ENCODE measurements at places on chromosomes 5 and 9.

DNA sequence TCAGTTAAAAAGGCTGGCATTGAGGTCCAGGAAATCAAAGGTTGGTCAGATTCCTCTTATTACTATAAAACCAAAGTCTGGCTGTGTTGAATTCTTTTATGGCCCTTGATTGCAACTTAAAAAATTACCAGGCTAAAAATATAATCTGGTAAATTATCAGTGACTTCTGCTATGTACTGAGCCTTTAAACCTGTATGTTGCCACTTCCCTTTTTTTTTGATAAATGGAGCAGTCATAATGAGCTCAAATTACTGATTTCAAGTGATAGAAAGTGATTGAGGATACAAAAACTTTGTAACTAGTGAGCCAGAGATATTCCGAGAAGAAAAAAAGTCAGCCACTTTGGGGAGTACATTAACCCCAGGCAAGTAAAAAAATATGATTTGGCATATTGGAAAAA is 100.1 kb downstream of the GIN1 start:
- H3K27ac ChIP-seq = no peak overlapping the region
- no peak overlapping the region for H3K4me3 ChIP-seq
- DNase-seq = no peak
- H3K36me3 ChIP-seq = no peaks in the 10 kb centered on the region

GRCh38 chr5:132497488-132497997 is 7.0 kb upstream of the IRF1 start:
- peak overlapping the region; percentile 95 for H3K27ac ChIP-seq
- H3K36me3 ChIP-seq = no peaks in the 10 kb centered on the region
- no peaks in the 10 kb centered on the region for H3K27me3 ChIP-seq
- peak; percentile 29 for DNase-seq
- no peak overlapping the region for H3K4me3 ChIP-seq

DNA sequence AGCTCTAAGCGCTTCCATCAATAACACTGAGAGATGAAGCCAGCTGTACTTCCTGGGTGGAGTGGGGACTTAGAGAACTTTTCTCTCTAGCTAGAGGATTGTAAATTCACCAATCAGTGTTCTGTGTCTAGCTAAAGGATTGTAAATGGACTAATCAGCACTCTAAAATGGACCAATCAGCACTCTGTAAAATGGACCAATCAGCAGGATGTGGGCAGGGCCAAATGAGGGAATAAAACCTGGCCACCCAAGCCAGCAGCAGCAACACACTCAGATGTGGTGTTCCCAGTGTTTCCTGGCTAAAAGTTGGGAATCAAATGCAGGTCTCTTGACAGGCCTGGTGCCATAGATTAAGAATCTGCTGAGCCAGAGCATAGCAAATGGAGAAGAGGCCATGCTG is 60.5 kb downstream of the ALDH7A1 start:
- no peaks in the 10 kb centered on the region for H3K27me3 ChIP-seq
- no peak for DNase-seq
- H3K4me1 ChIP-seq = no peaks in the 10 kb centered on the region
- no peak overlapping the region for H3K27ac ChIP-seq

GRCh38 chr5:176564002-176564401 is 14.9 kb downstream of the CDHR2 start:
- H3K4me3 ChIP-seq = no peak overlapping the region
- H3K36me3 ChIP-seq = no peaks in the 10 kb centered on the region
- no peaks in the 10 kb centered on the region for H3K4me1 ChIP-seq
- no peak for DNase-seq
- no peak overlapping the region for H3K27ac ChIP-seq

DNA sequence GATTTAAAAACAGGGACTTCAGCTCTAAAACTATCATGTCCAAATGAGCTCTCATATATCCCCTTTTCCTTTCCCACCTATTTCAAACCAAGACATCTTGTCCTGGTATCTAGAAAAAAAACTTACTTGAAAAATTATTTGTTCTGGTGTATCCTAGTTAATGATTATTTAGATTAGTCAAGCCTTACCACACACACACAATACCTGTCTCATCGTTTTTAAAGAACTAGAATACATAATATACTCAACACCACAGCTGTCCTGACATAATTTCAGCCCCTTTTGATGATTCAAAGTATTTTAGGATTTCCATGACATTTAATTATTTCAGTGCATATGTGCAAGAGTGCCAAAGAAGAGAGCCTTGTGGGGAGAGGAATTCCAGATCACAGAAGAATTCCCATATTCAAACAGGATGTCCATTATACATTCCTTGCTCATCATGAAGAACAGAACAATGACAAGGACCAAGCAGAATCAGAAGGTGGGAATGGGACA is 233.7 kb downstream of the SMARCA2 start:
- no peak overlapping the region for H3K27ac ChIP-seq
- no peak for DNase-seq
- no peaks in the 10 kb centered on the region for H3K36me3 ChIP-seq
- H3K4me1 ChIP-seq = no peaks in the 10 kb centered on the region
- no peaks in the 10 kb centered on the region for H3K27me3 ChIP-seq

- no peaks in the 10 kb centered on the region for H3K27me3 ChIP-seq
- no peak overlapping the region for H3K4me3 ChIP-seq
- no peak overlapping the region for H3K27ac ChIP-seq
- no peaks in the 10 kb centered on the region for H3K36me3 ChIP-seq
These were observed 4.2 kb upstream of the SOWAHA start for GRCh38 chr5:132808866-132809265.

GRCh38 chr5:32170303-32171151 is 3.6 kb downstream of the GOLPH3 start:
- H3K4me1 ChIP-seq = peaks cover 21% of the 10 kb centered on the region
- no peaks in the 10 kb centered on the region for H3K27me3 ChIP-seq
- no peak for DNase-seq
- H3K27ac ChIP-seq = no peak overlapping the region
- H3K36me3 ChIP-seq = peaks cover 10% of the 10 kb centered on the region

DNA sequence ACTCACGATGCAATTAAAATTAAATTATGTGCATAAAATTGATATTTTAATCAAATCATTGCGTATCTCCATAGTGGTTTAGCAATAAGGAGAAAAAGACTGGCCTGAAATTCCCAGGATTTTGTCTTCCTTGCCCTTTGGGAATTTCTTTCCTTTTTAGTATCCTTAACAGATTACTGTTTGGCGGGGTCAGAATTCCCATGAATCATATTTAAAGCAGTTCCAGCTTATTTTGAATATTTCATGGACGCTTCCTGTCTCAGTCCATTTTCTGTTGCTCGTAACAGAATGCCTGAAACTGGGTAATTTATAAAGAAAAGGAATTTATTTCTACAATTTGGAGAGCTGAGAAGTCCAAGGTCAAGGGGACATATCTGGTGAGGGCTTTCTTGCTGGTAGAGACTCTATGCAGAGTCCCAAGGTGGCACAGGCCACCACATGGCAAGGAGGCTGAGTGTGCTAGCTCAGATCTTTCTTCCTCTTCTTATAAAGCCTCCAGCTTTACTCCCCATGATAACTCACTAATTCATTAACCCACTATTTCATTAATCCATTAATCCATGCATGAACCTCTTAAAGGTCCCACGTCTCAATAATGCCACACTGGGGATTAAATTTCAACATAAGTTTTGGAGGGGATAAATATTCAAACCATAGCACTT is 37.8 kb downstream of the CDH6 start:
- no peaks in the 10 kb centered on the region for H3K4me1 ChIP-seq
- H3K27ac ChIP-seq = no peak overlapping the region
- H3K27me3 ChIP-seq = no peaks in the 10 kb centered on the region
- H3K4me3 ChIP-seq = no peak overlapping the region
- no peak for DNase-seq

DNA sequence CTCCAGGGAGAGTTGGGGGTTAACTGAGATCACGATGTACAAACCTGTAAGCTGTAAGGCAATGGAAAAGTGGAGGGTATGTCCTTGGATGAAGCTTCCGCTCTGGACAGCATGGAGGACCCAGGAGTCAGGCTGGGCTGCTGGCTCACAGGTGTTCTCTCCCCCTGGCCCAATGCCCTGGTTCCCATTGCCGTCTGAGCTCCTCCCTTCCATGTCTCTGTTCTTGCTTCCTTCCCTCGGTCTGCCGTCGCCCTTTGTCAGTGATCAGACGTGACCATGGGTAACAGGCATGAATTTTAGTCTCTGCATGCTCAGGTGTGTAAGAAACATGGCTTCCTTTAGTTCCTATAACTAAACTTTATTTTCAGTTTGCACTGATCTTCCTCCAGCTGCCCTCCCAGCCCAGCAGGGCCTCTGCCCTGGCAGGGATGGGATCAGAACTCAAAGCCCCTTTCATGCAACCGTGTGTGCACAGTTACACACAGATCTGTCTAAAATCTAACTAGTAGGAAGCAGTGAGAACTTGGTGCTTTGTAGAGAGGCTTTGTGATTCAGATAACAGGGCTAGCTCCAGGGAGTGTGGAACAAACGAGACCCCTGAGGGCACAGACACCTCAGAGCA is 51.7 kb upstream of the KCNMB1 start:
- no peaks in the 10 kb centered on the region for H3K4me1 ChIP-seq
- no peak for DNase-seq
- H3K27ac ChIP-seq = no peak overlapping the region
- no peak overlapping the region for H3K4me3 ChIP-seq

DNA sequence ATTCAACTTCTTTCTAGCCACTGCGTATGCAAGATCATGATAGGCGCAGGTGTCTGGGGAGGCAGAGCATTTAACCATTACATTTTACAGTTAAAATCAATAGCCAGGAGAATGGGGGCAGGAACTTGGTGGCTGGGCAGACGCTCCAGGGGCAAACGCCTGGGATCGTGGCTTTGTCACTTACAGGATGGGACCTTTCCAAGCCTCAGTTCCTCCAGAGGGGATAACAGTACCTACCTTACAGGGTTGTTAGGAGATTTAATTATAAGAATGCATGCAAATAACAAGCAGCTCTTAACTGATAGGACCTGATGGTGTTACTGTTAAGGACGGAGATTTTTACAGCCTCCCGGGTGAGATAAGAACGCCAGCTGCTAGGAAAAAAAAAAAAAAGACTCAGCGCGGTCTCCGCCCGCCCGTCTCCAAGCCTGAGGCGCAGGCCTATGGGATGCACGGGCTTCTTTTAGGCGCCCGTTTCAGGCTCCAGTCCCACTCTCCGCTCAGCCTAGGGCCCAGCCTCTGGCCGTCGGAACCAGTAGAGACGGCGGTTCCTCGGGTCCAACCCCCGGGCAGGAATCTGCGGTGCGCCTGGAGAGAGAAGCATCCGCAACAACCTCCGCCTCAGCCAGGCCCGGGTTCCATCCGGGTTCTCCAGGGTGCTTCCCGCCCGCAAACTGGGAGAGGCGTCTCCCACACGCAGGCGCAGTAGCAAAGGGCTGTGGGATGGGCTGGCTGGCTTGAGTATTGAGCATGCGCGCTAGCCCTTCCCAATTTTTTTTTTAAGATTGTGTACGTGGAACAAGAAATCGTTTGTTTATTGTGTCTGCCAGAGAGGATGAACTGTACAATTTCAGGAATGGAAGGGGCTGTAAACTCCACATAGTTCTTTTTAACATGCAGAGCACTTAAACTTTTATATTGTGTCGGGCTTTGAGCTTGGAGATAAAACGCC is at the start of gene FAM200C:
Gene FAM200C, minus strand, starts transcription at position 653 of the 952 bp plus-strand sequence. CDS start 4,564 bp downstream, outside the sequence.
- DNase-seq = peak; percentile 73
- H3K4me3 ChIP-seq = peak within 1 kb of the TSS; percentile 89
- peak within 1 kb of the TSS; percentile 74 for H3K27ac ChIP-seq
- peaks cover 4% of the 10 kb centered on the region for H3K4me1 ChIP-seq
- H3K27me3 ChIP-seq = no peaks in the 10 kb centered on the region
- peaks cover 12% of the 10 kb centered on the region for H3K36me3 ChIP-seq

DNA sequence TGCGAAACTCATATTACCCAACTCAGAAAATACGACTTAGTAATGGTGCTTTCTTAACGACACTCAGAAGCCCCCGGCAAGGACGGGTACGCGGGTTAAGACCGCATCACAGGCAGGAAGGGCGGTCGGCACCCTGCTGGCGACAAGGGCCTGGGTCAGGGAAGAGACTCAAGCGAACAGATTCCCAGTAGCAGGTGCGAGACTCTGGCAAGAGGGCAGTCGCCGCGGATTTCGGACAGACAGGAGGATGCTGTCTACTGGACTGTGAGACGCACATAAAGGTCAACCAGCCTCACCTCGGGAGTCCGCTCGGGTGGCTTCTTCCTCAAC is 398 bp downstream of the RAPGEF6 start:
- no peaks in the 10 kb centered on the region for H3K27me3 ChIP-seq
- DNase-seq = no peak
- H3K27ac ChIP-seq = peak overlapping the region; percentile 91
- H3K4me1 ChIP-seq = peaks cover 40% of the 10 kb centered on the region

DNA sequence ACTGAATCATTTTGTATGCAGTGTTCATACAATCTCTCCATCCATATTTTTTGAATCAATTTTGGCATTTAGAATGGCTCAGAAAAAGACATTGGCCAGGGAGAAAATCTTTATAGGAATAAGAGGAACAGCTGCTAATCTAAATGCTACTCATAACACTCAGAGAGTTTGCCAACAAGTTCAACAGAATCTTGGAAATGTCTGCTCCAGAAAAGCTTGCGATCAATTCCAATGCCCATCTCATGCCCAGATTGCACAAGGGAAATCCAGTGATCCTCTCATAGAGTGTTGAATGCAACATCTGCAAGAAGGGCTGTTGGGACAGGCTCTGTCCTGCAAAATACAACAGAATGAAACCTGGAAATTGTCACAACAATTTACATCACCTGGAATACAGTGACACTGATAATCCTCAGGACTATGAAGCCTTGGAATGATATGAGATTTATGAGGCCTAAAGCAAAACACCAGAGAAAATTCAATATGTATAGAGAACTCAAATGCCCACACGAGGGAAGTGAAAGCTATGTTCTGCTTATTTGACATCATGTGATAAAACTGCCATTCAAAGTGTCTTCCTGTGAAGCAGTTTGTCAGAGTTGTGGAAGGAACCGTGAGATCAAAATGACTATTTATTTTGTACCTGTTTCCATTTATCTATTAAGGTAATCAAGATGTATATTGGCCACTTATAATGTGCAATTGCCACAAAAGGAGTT is 190.1 kb downstream of the PARP8 start:
- H3K4me3 ChIP-seq = no peak overlapping the region
- peak; percentile 71 for DNase-seq
- peak overlapping the region; percentile 50 for H3K27ac ChIP-seq
- no peaks in the 10 kb centered on the region for H3K27me3 ChIP-seq

DNA sequence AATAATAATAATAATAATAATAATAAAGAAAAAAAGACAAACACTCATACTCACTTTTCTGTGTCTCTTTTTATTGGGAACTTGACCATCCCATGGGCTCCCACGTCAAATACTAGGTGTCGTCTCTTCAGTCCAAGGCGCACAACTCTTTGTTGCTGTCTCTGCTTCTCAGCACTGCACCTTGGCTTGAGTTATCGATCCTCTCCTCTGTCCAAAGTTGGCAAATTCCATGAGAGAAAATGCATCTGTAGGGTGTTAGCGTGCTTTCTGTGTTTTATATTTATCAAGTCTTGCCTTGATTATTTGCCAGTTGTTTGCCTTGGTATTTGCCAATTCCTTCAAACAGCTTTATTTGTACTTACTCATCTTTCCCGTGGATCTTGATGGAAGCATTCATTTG is 653.7 kb downstream of the CDH18 start:
- no peak overlapping the region for H3K27ac ChIP-seq
- H3K4me1 ChIP-seq = no peaks in the 10 kb centered on the region
- H3K27me3 ChIP-seq = no peaks in the 10 kb centered on the region
- DNase-seq = no peak
- no peak overlapping the region for H3K4me3 ChIP-seq
- H3K36me3 ChIP-seq = no peaks in the 10 kb centered on the region

- H3K36me3 ChIP-seq = no peaks in the 10 kb centered on the region
- H3K27me3 ChIP-seq = peaks cover 2% of the 10 kb centered on the region
- H3K27ac ChIP-seq = no peak overlapping the region
These were observed 5.1 kb upstream of the SEPTIN8 start for GRCh38 chr5:132782101-132782500.

All from B cell (primary cell).